SK-N-SH (cell line): ENCODE measurements at places on chromosomes 11 and 22.

- no peak for DNase-seq
Observed at GRCh38 chr11:984546-984945, 52.0 kb downstream of the MUC6 start.

GRCh38 chr11:57370251-57370650, 10.7 kb downstream of the PRG3 start:
- no peak for DNase-seq

DNA sequence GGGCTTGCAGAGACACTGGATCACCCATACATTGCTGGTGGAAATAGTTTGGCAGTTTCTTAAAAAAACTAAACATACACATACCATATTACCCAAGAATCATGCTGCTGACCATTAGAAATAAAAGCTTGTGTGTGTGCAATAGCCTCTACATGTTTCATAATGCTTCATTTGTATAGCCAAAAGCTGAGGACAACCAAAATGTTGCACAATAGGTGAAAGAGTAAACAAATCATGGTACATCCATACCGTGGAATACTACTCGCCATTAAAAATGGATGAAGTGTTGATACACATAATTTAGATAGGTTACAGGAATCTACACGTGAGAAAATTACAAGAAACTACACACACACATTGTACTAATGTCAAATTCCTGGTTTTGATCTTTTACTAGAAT, 6.5 kb downstream of the KBTBD3 start:
- DNase-seq, result no peak

GRCh38 chr11:3119141-3119821, 45.8 kb downstream of the OSBPL5 start:
- no peak for DNase-seq
